Mucosa of descending colon (tissue), 3 donors: ENCODE measurements at places on chromosomes 5 and 9.

DNA sequence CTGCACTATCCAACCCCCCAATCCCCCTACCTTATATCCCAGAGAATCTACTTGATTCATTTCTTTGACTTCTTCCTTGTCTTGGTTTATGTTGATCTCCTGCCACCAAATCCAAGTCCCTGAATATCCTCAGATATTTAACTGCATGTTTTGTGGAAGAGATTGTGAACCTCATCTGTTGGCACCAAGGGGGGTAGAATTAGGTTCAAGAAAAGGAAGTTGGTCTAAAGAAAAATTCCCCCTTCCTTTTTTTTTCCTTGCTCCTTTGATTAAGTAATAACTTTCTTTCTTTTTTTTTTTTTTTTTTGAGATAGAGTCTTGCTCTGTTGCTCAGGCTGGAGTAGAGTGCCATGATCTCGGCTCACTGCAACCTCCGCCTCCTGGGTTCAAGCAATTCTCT, 526 bp upstream of the CD14 start:
- no peak for DNase-seq

DNA sequence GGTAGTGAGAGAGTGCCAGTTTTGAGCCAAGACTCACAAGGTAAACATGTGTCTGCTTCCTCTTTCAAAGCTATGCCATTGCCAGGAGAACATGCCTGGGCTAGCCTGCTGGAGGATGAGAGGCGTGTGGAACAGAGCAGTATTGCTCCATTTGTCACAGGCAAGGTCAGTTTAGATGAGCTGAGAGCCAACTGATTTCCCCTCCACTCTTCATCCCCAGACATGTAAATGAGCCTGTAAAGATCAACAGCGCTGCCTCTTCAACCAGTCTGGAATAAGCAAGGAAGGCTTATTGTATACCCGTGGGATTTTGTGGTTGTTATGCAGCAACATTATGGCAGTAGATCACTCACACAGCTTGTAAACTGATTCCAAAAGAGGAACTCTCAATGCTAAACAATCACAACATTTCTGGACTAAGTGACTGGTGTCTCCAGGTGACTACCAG, 8.2 kb upstream of the GDNF start:
- no peak for DNase-seq

DNA sequence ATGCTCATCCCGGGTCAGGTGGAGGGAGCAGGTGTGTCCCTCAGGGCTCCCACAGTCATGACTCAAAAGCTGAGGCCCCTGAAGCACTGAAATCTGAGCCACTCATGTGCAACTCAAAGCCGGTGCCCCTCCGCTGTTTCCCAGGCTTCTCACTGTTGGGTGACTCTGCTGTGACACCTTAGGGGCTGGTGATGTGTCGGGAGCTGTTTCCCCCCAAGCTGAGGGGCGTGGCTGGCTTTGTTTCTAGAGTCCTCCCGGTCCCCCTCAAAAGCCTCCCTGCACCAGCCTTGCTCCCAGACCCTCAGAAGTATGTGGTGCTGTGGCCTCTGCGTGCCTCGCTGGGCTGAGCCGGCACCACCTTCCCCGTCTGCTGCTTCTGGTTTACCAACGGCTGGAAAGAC, 39.7 kb downstream of the PLPP7 start:
- peak; percentile 21 for DNase-seq

DNA sequence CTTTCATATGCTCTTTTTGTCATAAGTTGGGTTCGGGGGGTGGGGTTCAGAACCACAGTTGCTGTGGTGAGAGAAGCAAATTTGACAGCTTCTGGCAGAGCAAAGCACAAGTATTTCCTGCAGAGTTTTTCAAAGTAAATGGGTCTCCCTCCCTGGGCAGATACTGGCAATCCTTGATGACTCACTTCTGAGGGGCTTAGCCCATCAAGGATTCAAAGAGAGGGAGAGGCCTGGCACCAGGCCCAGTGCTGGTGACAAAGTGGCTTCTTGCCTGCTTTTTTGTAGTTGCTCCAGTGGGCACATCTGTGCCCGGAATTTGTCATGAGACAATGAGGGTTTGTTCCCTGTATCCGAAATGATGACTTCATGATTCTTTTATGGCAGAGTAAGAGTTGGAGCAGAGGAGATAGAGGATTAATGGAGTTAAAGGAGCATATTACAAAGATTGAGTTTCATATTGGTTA, 46.6 kb upstream of the TNC start:
- no peak for DNase-seq

GRCh38 chr9:99860266-99860665, 38.6 kb downstream of the NR4A3 start:
- DNase-seq: no peak
